EL (cell line): ENCODE measurements at places on chromosomes 2 and 18.
A peak's percentile ranks its signal among the peaks of the same experiment; 100 is the strongest.

DNA sequence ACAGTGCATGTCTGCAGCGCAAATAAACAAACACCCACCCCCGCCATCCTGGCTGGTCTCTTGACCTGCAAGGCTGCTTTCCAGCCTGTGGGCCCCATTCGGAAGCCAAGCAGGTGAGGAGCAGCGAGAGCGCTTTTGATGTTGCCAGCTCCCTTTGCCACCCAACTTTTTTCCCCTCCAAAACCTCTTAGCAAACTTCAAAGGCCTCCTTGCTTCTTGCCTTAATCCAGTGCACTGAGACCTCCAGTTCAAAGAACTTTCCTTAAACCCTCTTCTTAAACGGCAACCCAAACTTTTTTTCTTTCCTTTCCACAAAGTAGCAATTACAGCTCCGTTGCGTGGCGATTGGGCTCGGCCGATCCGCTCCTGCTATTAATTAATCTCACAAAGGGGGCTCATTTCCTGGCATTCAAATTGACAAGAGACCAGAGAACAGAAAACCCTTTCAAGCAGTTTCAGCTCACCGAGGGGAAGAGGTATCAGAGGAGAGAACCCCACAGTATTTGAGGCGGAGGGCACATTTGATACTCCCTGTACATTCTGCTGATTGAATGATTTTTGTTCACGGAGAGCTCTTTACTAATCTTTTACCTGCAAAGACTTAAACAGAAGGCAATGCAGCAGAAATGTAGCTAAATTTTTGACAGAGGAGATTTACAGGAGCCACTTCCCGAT, 531.4 kb downstream of the TMEM182 start:
- no peak for DNase-seq

DNA sequence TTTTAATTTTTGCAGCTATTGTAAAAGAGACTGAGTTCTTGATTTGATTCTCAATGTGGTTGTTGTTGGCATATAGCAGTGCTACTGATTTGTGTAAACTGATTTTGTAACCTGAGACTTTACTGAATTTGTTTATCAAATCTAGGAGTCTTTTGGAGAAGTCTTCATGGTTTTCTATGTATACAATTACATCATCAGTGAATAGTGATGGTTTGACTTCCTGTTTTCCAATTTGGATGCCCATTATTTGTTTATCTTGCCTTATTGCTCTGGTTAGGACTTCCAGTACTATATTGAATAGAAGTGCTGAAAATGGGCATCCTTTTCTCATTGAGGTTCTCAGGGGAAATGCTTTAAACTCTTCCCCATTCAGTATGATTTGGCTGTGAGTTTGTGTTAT, 99.7 kb downstream of the GULP1 start:
- DNase-seq, result no peak

- DNase-seq, result peak; percentile 37
These were observed 73.1 kb upstream of the PID1 start for GRCh38 chr2:229344151-229344551.

DNA sequence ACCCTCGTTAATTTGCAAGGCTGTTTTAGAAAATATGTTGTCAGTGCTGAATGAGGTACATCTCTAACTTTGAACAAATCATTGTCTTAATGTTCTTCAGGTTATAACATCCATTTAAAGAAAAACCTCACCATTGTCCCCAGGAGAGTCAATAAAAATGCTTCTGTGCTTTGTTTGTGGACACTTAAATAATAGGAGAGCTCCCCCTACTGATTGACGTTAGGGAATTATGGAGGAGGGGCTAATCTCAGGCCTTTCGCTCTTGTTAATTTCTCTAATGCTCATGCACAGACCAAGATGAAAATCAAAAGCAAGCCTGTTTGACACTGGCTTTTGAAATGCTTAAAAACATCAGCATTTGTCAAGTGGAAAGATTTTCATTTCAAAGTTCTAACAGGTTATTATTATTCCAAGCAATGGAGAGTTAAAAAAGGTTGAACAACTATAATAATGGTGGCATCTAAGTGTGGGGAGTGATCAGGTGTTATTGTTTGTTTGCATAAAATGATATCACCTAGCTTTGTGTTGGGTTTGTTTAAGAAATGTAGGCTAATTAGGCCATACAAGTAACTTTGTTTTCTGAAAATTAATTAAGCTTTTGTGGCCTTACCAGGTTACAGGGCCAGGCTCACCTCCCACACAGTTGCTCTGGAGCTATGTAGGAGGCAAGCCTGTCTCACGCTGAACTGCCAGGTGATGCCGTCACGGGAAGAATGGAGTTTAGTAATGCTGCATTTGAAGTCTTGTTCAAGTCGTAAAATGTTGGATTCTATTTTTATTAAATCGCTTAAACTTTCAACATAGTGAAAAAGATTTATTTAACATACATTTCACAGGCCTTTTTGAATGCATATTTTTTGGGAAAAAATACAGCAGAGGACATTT, 51.7 kb upstream of the SMIM21 start:
- DNase-seq, result peak; percentile 58

GRCh38 chr2:156427074-156427473, 9.1 kb upstream of the GPD2 start:
- no peak for DNase-seq

DNA sequence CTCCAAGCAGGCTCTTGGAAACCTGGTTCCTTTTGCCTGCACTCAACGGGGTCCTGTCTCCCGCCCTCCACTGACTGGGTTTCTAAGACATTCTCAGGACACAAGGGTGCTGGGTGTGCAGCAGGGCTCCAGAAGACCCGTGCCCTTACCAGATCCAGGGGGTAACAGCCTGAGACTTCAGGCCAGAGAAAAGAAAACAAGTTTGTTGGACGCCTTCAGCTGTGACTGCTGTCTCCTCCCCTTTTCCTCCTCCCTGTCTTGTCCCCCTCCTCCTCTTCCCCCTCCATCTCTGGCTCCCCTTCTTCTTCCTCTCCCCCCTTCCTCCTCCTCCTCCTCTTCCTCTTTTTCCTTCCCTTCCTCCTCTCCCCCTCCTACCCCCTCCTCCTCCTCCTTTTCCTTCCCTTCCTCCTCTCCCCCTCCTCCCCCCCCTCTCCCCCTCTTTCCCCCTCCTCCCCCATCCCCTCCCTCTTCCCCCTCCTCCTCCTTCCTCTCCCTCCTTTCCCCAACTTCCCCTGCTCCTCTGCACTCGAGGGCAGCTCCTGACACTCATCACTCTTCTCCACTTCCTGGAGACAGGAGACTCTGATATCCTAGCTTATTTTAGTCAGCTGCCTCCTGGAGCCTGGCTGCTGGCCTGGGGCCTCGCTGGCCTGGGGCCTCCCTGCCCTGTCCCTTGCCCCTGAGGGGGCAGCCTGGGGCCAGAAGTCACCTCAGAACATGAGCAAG, 12.4 kb downstream of the ADRA2B start:
- no peak for DNase-seq

DNA sequence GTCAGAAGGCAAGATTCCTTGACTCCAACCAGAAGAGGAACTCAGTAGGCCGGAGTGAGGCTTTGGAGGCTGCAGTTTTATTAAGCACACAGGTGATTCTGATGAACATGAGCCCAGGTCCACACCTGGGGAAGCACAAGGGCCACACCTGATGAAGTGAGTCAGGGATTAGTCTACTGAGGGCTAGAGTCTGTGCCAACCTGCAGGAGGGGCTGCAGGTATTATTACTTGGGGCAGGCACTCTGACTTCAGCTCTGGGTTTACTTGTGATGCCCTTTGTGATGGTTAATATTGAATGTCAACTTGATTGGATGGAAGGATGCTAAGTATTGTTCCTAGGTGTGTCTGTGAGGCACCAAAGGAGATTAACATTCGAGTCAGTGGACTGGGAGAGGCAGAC, 75.2 kb upstream of the ZCCHC2 start:
- DNase-seq, result no peak

DNA sequence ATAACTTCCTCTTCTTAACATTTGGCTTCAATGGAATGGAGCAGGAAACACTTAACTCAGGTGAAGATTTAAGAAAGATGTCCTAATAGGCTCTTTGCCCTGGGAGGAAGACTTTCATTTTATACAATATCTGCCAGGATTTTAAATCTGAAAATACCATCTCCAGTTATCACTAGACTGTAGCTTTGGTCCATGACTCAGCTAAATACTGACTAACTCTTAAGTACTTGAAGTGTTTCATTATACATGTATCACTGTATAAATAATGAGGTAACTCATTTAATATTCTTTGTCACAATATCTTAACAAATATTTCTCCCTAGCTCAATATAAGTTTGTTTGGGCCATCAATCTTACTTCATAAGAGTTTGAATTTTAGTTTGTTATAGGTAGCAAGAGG, 34.7 kb downstream of the RBKS start:
- DNase-seq, result peak; percentile 70

DNA sequence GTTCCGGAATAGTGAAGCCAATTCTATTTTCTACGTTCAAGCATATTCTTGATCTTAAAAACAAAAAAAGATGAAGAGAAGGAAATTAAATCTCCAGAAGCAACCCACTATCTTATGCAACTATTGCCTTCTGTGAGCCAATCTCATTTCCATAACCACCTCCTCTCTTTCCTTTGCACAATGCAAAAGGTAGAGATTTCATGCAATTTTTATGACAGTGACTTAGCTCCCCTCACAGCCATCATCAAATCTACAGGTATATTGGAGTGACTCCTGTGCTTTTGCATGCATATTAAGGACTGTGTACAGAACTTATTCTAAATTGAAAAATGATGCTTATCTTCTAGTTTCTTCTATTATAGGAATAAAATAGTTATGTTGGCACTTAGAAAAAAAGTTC, 191.8 kb downstream of the DCC start:
- DNase-seq, result no peak

GRCh38 chr2:169109502-169110409, 40.4 kb downstream of the DHRS9 start:
- DNase-seq, result peak; percentile 71

DNA sequence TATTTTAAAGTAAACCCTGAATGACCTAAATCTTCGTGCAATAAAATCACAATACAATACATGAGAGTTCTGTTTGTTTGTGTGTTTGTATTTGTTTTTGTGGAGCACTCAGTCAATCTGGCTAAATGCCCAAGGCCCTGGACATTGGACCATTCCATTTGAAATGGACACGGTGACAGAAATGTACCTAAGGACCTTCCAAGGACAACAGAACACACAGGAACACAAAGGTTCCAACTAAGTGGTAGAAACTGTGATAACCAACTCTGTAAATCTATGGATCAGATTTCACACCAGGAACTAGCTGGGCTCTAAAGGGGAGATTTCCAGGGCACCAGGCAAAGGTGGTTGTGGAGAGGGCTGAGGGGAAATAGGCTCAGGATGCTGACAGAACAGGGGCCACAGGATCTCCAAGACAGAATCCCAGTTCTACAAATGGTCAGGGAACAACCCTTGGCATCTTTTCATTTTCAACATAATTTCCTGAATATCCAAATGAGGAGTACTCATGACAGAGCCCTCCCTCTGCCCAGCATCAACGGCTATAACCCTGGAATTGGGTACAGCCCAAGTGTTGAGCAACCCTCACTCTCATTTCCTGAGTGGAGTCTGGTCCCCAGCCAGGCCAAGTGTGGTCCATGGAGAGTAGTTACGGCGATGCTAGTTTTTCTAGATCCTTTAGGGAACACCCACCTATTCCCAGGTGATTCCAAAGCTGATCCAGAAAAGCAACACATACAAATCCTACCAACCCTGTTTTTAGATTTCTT, 78.4 kb downstream of the NCKAP5 start:
- peak; percentile 28 for DNase-seq

- DNase-seq, result peak; percentile 4
These were observed 187.1 kb downstream of the DYM start for GRCh38 chr18:49273241-49273880.

GRCh38 chr2:7117076-7117475, 199.9 kb downstream of the RNF144A start:
- DNase-seq, result no peak

DNA sequence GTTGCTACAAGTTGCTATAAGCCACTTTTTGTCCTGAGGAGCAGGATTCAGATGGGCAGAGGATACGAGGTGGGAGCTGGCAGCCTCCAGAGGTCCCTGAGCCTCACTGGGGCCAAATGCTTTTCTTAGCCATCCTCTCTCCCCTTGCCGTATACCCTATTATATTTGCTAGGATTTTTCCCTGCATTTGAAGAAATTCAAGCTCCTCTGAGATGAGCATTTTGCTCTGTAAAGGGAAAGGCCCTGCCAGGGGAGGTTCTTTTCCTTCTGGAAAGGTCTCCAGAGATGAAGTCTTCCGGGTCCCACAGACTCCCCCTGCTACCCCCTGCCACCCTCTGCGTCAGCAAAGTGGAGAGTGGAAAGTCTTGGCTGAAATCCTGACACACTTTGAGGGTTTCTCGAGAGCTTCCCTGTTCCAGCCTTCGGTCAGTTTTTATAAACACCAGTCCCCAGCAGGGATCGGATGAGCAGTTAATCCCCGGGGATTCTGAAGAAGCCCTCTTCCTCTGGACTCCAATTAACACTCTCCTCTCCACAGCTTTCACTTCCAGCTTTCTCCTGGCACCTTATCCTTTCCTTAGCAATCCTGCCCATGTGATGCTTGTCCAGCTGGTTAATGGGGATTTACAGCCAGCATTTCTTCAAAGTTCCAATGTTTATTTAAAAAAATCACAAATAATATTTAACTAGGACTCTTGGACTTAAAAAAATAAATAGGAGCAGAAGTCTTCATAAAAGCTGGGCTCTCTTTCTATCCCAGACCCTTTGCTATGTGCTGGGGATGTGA, 13.1 kb downstream of the CYRIA start:
- DNase-seq, result no peak

- DNase-seq, result no peak
These were observed 17.3 kb upstream of the ASXL2 start for GRCh38 chr2:25895610-25896009.

- DNase-seq, result no peak
These were observed 553.9 kb downstream of the ZNF804A start for GRCh38 chr2:185152186-185152585.

DNA sequence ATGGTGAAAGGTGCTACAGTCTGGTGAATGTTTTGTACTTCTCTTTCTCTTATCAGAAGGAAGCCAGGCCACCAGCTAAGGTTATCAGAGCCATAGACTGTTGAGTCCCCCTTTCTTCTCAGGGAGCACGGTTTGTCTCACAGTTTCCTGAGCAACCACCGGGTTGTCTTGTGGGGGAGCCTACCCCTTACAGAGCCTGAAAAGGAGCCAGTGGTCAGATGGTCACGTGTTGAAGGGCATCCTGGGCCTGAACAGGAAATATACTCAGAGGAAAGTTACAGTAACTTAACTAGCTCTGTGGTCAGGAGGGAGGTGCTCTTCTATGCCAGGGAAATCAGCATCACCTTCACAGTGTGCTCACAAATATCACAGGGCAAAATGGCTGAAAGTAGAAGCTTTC, 11.6 kb downstream of the CD28 start:
- no peak for DNase-seq

- DNase-seq, result no peak
These were observed 107.1 kb upstream of the ODC1 start for GRCh38 chr2:10554961-10555809.
